Activated T-helper 9 cell treated with anti-CD3 and anti-CD28 coated beads, Interleukin-2, amount 50 U/mL, for 16 hours (primary cell): ENCODE measurements at places on chromosomes 2 and 18.

DNA sequence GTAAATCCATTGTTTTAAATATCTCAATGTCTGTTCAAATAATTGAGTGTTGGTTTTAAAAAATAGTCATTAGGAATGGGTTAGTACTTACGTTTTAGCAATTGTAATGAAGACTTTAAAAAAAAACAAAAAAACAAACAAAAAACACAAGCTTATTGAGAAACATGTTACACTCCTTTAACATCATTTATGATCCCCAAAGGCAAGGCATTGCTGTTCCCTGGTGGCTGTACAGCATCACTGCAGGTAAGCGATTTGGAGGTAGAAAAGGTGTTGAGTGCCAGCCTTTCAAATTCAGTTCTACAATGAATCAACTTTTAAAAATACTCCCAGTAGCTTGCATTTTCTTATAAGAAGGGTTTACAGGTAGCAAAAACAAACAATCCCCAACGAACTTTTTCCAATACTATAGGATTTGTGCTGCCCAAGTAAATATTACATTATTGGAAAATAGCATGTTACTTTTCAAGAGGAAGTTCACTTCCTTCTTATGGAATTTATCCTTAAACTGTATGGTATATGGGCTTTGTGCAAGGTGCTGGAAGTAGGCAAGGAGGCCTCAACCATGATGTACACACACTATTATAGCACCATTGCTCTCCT is 27.5 kb downstream of the CNRIP1 start:
- no peak for DNase-seq

GRCh38 chr18:27483276-27483675 is 298.2 kb upstream of the CHST9 start:
- no peak for DNase-seq

DNA sequence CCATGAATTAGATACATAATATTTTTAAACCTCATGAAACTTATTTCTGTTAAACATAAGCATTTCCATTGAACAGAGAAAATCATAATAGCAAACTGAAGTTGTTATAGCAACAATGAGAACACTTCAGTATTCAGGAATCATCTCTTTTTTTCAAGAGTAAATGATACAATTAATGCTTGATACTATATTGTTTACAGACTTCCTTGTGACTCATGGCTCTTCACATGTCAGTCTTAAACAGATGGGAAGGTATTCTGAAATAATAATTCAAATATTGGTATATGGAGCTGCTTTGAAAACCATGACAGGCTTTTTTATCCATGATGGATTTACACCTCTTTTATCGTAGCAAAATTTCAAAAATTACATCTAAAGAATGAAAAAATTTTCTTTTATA is 226.5 kb upstream of the RBMS1 start:
- DNase-seq: no peak

DNA sequence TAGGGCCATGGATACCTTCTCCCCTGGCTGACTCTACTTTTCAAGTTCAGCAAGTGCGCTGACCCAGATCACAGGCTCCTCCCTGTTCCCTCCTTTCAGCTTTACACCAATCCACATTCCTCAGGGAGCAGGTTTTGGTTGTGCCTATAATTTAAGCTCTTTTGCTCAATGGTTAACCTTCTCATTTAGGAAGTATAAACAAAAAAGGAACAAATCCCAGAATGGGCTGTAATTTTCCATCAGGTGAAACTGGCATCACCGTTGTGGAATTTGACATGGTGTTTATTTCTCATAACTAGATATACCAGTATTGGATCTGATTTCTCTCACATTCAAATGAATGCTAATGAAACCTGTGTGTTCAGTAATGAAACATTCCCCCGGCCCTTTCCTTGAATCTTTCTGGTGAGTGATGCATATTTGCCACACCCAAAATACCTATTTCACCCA is 13.6 kb downstream of the STRN start:
- DNase-seq: no peak

DNA sequence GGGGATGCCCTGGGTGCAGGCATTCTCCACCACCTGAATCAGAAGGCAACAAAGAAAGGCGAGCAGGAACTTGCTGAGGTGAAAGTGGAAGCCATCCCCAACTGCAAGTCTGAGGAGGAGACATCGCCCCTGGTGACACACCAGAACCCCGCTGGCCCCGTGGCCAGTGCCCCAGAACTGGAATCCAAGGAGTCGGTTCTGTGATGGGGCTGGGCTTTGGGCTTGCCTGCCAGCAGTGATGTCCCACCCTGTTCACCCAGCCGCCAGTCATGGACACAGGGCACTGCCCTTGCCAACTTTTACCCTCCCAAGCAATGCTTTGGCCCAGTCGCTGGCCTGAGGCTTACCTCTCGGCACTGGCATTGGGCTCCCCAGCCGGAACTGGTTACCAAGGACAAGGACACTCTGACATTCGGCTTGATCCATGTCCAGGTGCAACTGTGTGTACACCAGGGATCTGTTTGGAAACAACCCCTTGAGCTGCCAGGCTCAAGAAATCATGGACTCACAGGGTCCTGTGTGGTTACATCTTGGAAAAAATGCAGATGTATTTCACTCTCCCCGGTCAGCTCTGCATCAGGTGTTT is 31.8 kb downstream of the SLC1A4 start:
- no peak for DNase-seq

DNA sequence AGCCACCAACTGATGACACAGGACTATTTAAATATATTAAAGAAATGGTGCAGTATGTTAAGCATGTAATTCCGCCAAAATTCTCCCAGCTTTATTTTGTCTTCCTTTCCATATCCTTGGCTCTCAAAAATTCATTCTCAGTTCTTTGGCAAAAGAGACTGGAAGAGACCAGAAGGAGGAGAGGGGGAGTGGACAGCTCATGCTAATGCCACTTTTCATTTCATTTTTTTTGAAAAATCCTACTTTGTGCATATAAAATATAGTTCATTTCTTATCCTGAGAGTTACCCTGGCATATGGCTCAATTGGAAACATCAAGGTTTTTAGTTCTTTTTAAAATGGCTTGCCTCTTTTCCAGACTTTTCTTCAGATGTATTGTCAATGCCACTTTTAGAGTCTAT is 128.5 kb upstream of the VRK2 start:
- no peak for DNase-seq

DNA sequence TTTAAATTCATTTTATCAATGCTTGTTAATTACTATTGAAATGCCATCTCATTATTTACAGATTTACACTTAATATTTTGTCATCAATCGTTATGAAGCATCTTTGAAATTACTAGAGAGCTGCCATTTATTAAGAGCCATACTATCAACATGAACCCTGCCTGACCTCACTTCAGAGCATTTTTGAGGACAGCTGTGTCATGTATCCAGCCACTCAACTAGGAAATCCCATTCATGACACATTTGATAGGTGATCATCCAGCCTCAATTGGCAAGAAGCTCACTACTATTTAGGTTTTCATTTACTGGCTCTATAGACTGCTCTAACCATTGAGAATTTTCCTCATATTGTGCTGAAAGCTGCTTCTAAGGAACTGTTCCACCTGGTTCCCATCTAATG is 40.6 kb upstream of the TLK1 start:
- DNase-seq: no peak

DNA sequence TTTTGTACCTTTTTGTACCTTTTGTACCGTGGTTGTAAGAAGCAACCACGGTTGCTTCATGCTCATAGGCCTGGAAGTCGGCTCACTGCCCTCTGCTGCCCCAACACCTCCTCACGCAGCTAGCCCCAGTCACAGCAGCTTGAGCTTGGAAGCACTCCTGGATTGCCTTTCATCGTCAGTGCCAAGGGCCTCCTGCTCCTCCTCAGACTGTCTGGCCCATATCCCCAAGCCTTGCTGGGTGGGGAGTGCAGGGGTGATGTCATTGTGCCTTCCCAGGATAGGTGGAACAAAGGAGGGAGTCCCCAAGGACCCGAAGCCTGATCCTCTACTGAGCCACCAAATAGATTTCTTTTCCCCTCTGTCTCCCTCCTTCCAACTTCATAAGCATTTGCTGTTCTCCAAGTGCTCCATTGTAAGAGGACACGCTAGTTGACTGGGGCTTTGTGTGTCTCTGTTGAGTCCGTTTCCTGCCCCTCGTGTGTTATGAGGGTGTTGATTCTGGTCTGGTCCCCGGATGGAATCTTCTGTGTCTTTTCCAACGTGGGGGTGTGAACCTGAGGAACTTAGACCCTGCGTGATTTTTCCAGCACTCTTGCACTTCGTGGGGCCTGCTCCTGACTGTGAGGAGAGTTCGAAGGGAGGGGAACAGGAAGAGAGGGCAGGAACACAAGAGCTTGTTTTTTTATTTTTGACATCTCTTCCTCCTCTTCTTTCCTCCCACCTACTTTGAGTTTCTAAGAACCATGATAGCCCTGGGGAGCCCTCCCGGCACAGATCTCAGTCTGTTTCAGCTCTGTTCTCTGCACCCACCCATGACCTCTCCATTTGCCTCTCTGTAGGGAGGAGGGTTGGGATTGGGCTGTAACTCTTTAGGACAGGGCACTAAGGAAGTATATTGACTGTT is 127.2 kb upstream of the EML6 start:
- DNase-seq: no peak

- no peak for DNase-seq
Observed at GRCh38 chr18:48408727-48409590, at the start of gene ZBTB7C. ZBTB7C (minus strand) TSS chr18:48409383.

DNA sequence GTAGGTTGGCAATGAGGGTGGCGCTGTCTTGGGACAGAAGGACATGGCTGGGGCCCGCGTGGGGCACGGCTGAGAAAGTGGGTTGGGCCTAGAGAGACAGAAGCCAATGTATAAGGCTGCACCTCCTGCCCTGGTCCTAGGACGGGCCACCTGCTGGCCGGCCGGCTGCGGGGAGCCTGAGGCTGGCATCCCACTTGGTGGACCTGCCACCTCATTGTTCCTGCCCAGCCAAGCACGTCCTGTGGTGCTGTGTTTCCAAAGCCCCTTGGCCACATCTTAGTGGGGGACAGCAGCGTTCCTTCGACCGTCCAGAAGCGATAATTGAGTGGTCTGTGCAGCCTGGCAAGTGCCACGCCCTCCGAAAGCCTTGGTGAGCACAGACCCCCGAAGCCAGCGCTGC is 223.9 kb downstream of the LDLRAD4 start:
- no peak for DNase-seq

GRCh38 chr2:40256649-40257048 is 195.2 kb downstream of the SLC8A1 start:
- DNase-seq: no peak

- no peak for DNase-seq
Observed at GRCh38 chr18:74064510-74064909, 83.1 kb downstream of the FBXO15 start.

DNA sequence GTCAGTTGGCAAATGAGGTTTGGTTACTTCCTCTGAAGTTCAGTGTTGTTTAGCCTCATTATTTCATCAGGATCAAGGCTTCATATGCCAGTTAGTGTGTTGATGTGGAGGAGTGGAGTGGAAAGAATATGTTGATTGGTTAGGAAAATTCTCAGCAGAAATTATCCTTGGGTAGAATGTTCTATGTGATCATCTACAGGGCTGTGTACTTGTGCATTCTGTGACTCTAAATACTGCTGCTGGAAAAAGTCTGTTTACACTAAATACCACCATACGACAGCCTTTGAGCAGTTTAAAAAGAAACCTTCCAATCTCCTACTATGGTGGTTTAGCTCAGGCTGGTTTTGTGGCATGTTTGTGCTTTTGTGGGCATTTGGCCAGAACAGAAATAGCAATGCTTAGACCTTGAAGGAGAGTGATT is 25.8 kb downstream of the CAB39 start:
- DNase-seq: no peak

DNA sequence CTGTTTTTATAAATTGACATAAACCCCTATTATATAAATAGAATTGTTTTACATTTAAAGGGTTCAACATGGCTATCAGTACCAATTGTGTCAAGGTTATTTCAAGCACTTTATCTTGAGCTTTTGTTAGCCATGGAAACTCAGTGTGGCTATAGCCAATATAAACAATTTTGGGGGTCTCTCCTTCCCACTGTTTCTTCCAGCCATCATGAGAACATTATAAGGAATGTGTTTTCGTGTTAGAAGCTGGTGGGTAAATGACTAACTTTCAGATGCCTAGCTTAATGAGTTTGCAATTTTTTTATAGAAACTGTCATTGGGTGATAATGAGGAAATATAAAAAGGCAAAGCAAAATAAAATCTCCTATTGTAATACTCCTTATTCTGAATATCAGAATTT is 153.5 kb upstream of the FOSL2 start:
- no peak for DNase-seq

DNA sequence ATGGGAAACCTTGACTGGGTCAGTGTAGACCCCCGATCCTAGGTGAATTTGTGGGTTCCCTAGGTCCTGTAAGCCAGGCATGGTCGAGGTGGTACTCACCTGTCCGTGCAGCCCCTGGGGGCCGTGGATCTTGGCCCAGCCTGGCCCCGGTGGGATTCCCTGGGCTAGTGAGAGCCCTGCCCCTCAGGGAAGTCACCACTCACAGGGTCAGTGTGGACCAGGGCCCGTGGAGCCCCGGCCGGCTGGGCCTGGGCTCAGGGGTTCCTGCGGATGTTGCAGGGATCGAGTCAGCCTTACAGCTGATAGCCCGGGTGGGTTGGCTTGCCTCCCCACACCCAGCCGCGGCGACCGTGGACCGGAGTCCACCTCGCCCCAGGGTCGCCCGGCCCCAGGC is 528 bp downstream of the ATG9A start:
- no peak for DNase-seq

GRCh38 chr2:105834931-105835330 is 90.2 kb downstream of the NCK2 start:
- DNase-seq: no peak

DNA sequence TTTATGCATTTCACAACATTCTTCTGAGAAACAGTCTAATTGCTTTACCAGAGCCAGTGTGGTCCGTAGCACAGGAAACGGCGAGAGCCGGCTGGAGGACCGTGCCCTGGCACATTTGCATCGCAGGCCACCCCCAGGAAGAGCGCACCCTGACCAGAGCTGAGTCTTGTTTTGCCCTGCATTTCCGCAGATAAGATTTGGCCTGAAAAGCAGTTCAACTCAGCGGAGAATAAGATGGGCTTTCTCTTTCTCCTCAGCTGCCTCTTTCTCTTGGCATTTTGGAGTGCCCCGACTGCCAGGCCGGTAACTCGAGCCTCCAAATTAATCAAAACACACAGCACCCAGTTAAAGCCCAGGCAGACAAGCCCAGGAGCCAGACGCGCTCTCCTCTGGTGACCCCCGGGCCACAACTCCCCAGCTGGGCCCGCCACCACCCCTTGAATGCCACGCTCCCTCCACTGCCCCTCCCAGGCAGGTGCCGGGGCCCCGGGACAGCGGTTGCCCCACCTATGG is 464 bp downstream of the COL4A4 start:
- no peak for DNase-seq

DNA sequence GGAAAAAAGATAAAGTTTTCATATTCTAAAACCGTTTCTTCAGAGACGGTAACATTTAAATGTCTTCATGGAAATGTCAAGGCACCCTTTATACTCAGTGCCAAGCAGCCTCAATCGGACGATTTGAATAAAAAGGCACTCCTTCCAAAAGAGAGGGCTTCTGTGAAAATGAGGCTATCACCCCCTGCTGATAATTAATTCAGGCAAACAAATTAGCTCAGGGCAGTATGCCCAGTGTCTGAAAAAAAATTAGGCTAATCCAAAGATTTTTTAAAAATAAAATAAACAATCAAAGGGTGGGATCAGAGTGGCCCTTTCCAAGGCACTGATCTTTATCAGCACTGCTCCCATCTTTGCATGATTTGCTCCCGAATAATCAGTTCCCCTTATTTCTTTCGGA is 151.0 kb upstream of the PID1 start:
- no peak for DNase-seq
